Type B pancreatic cell (in vitro differentiated cells): ENCODE measurements at places on chromosomes 3 and 15. TPM values are rescaled to one million over a fixed set of nuclear protein-coding genes. Genes with fewer than 3 reads are reported as not detected.

DNA sequence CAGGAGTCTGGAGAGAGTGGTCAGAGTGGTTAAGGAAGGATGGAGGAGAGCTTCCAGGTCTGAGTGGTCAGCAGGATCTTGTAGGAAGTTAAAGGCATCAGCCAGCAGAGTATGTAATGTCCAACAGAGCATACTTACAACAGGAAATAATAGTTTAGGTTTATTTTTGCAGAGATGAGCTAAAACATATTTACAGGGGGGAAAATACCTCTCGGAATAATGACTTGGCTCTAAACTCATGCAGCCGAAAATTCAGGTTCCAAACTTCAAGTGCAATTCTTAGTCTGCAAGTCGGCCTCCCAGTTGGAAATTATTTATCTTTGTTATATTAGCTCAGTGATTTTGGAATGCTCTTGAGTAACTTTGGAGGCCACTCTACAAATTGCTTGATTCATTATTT, 385.0 kb upstream of the C2CD4B start:
- peaks cover 4% of the 10 kb centered on the region for H3K36me3 ChIP-seq
- H3K4me1 ChIP-seq: no peaks in the 10 kb centered on the region
- H3K27ac ChIP-seq: no peak overlapping the region
- H3K27me3 ChIP-seq: no peaks in the 10 kb centered on the region

GRCh38 chr15:74543583-74543982, 2.6 kb downstream of the ARID3B start:
- H3K4me1 ChIP-seq: peaks cover 55% of the 10 kb centered on the region
- no peak for DNase-seq
- H3K27me3 ChIP-seq: peaks cover 14% of the 10 kb centered on the region

DNA sequence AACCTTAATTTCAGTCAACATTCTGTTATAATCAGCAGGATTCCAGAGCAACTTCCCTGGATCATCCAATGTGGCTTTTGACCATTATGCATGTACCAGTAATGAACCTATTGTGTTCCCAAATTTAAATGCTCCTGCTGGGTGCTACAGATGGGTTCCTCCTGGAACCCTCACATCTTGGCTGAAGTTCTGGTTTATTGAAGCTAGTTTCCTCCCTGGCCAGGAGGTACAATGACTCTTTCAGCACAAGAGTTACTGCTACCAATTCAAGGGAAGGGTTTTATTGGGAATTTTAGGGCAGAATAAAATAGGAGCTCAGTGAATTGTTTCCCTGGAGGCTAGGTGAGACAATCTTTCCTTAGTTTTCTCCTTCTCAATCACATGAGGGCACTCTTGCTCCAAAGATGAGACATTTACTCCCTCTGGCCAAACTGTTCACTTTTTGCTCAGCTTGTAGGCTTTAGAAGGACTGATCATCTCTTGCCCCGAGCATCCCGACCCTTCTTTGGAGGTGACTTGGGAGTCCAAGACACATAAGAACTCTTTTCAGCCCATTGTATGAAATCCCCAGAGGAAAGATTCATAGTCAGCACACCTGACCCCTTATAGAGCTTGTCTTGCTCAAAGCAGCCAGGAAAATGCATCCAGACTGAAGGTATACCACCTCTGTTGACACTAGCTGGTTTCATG, 8.8 kb upstream of the NPHP3 start:
- no peaks in the 10 kb centered on the region for H3K36me3 ChIP-seq
- H3K4me3 ChIP-seq: no peak overlapping the region
- peaks cover 14% of the 10 kb centered on the region for H3K27me3 ChIP-seq
- no peak overlapping the region for H3K27ac ChIP-seq

GRCh38 chr15:37059086-37059485, 41.3 kb downstream of the MEIS2 start:
- DNase-seq: no peak
- no peaks in the 10 kb centered on the region for H3K27me3 ChIP-seq
- peak overlapping the region; percentile 65 for H3K4me3 ChIP-seq
- peak overlapping the region; percentile 82 for H3K27ac ChIP-seq

GRCh38 chr15:45802140-45802539, 167.3 kb downstream of the SQOR start:
- H3K4me3 ChIP-seq: no peak overlapping the region
- H3K27ac ChIP-seq: no peak overlapping the region
- H3K36me3 ChIP-seq: no peaks in the 10 kb centered on the region
- peaks cover 7% of the 10 kb centered on the region for H3K4me1 ChIP-seq

GRCh38 chr15:96052154-96052553, 278.3 kb upstream of the NR2F2 start:
- peaks cover 38% of the 10 kb centered on the region for H3K4me1 ChIP-seq
- peak overlapping the region; percentile 36 for H3K27ac ChIP-seq
- no peaks in the 10 kb centered on the region for H3K36me3 ChIP-seq
- DNase-seq: no peak
- H3K27me3 ChIP-seq: peaks cover 6% of the 10 kb centered on the region

Gene DPPA4
- total RNA-seq: 1.5 and 14.9 TPM in 2 replicates
